ENCODE measurements at places on chromosomes 13 and 19. TPM values are rescaled to one million over a fixed set of nuclear protein-coding genes. Genes with fewer than 3 reads are reported as not detected.

The CNN1 gene
- 0.84 TPM for total RNA-seq

The TBC1D4 gene
- 194 TPM for total RNA-seq

The CFAP97D2 gene
- not detected for total RNA-seq

The MYH14 gene
- total RNA-seq: 89.8 TPM

The UNC13A gene
- 0.18 TPM for total RNA-seq

The TMC4 gene
- 45.9 TPM for total RNA-seq

The ZNF682 gene
- 2.5 TPM for total RNA-seq

GRCh38 chr19:17869114-17869608 is 2.6 kb upstream of the SLC5A5 start:
- H3K27ac ChIP-seq: no peak overlapping the region
- H3K4me3 ChIP-seq: no peak overlapping the region

DNA sequence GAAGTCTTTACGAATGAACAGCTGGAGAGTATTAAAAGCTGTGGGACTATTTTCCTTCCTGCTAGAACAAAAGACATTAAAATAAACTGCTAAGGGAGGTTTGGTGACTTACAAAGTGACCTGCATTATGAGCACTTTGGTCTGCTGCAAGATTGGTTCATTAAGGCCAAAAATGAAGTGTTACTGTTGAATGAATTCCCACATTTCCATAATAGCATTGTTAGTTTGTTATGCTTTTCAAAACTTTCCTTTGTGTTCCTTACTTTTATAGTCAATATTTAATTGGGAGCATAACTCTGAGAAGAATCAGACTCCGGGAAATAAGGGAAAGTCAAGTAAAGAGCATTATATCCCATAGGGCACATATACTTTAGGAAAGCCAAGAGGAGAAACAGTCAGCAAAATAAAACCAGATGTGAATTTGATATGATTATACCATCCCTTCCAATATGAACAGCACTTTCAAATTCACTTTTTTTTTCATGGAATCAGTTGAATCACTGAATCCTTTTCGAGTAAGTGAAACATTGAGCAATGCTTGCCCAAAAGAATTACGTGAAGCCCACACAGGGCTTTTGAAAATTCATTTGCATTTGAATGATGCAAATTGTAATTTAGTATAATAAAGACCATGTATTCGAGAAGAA is 112.6 kb downstream of the KCTD12 start:
- no peaks in the 10 kb centered on the region for H3K4me1 ChIP-seq
- H3K4me3 ChIP-seq: no peak overlapping the region
- DNase-seq: no peak
- no peak overlapping the region for H3K27ac ChIP-seq
- no peaks in the 10 kb centered on the region for H3K27me3 ChIP-seq
- no peaks in the 10 kb centered on the region for H3K36me3 ChIP-seq

DNA sequence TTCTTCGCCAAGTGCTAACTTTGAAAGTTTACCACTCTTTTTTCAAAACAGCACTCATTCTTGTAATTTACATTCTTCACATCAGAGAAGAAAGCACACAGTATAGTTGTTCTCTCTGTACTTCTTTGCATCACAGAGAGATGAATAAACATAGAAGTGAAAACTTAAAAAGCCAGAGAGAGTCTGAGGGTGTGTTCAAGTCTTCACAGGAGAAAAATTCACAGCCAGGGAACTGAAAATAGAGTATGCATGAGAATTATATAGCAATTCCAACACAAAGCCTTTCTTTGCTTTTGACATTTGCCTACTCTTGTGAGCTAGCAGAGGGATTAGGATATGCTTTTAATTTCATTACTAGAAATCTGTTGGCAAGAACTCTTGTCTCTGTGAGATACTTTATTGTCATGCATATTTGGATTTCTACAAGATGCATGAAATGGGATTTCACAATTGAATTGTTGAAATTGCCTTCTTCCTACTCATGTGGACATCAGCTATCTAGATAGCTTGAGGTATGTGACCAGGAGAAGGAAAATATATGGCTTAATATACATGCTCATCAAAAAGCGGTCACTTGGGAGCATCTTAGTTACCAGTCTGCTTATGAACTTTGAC is 166.1 kb downstream of the SLC7A1 start:
- peaks cover 22% of the 10 kb centered on the region for H3K4me1 ChIP-seq
- H3K27me3 ChIP-seq: no peaks in the 10 kb centered on the region
- H3K4me3 ChIP-seq: no peak overlapping the region
- DNase-seq: no peak

DNA sequence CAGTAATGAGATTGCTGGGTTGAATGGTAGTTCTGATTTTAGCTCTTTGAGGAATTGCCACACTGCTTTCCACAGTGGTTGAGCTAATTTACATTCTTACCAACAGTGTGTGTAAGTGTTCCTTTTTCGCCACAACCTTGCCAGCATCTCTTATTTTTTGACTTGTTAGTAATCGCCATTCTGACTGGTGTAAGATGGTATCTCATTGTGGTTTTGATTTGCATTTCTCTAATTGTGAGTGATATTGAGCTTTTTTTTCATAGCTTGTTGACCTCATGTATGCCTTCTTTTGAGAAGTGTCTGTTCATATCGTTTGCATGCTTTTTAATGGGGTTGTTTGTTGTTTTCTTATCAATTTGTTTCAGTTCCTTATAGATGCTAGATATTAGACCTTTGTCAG is 245.0 kb downstream of the MTUS2 start:
- H3K27me3 ChIP-seq: no peaks in the 10 kb centered on the region
- no peaks in the 10 kb centered on the region for H3K4me1 ChIP-seq
- H3K36me3 ChIP-seq: no peaks in the 10 kb centered on the region
- no peak overlapping the region for H3K27ac ChIP-seq

- H3K4me1 ChIP-seq: no peaks in the 10 kb centered on the region
- H3K36me3 ChIP-seq: no peaks in the 10 kb centered on the region
- no peak for DNase-seq
- H3K27me3 ChIP-seq: no peaks in the 10 kb centered on the region
- H3K4me3 ChIP-seq: no peak overlapping the region
- no peak overlapping the region for H3K27ac ChIP-seq
Measured at GRCh38 chr19:3045885-3046697, 16.2 kb downstream of the TLE5 start.

- H3K4me1 ChIP-seq: no peaks in the 10 kb centered on the region
- H3K27me3 ChIP-seq: no peaks in the 10 kb centered on the region
- no peak overlapping the region for H3K27ac ChIP-seq
- H3K4me3 ChIP-seq: no peak overlapping the region
Measured at GRCh38 chr13:35694031-35694430, 217.5 kb upstream of the MAB21L1 start.

GRCh38 chr13:67130444-67130843 is 99.7 kb downstream of the PCDH9 start:
- no peak overlapping the region for H3K27ac ChIP-seq
- no peak overlapping the region for H3K4me3 ChIP-seq
- no peaks in the 10 kb centered on the region for H3K4me1 ChIP-seq
- DNase-seq: no peak
- no peaks in the 10 kb centered on the region for H3K36me3 ChIP-seq

- H3K27me3 ChIP-seq: no peaks in the 10 kb centered on the region
- no peak for DNase-seq
- H3K4me3 ChIP-seq: no peak overlapping the region
- H3K4me1 ChIP-seq: no peaks in the 10 kb centered on the region
- H3K27ac ChIP-seq: no peak overlapping the region
Measured at GRCh38 chr13:49023431-49023830, 47.7 kb downstream of the FNDC3A start.

DNA sequence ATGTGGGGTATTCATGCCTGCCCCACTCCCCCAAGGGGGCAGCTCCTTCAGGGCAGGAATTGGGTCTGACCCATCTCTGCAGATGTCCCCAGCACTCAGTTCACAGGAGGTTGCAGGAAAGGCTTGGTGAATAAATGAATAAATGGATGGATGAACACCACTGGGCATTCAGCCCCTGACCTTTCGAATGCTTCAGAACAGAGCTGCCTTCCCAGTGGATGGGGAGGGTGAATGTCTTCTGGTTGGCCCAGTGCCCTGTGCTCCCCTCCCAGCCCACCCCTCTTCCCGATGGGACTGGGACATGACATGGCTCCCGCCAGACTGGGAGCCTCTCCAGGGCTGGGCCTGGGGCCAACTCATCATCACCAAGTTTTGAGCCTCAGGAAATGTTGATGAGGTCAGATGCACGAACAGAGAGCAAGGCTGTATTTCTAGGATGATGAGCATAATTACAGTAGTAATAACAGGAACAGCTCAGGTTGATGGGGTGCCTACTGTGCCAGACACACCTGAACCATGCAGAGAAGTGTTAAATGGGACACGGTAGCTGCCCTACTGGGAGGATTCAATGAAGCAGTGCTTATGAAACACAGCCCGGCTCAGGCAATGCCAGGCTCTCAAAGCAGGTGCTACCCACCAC is 25.7 kb downstream of the VRK3 start:
- peaks cover 2% of the 10 kb centered on the region for H3K36me3 ChIP-seq
- no peaks in the 10 kb centered on the region for H3K27me3 ChIP-seq
- no peaks in the 10 kb centered on the region for H3K4me1 ChIP-seq
- H3K27ac ChIP-seq: no peak overlapping the region
- no peak for DNase-seq

- H3K27me3 ChIP-seq: no peaks in the 10 kb centered on the region
- no peak for DNase-seq
- H3K36me3 ChIP-seq: no peaks in the 10 kb centered on the region
- no peak overlapping the region for H3K27ac ChIP-seq
- H3K4me1 ChIP-seq: no peaks in the 10 kb centered on the region
Measured at GRCh38 chr19:9645472-9645871, 24.4 kb upstream of the ZNF561 start.

DNA sequence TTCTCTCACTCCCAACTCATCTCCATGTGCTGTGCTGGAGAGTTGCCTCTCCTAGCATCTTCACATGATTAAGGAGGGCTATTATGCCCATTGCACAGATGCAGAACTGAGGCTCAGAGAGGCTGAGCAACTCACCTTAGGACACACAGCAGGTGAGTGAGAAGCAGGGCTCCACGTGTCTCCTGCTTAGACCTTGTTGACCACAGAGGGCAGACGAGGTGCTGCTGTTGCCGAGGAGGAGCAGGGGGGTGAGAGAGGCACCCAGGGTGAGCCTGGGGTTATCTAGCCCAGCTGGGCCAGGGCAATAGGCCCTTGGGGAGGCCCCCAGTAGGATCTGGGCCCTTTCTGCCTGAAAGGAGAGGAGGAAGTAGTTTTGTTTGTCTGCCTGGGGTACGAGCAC is 2.4 kb upstream of the HSH2D start:
- H3K27ac ChIP-seq: no peak overlapping the region
- H3K4me3 ChIP-seq: no peak overlapping the region
- no peaks in the 10 kb centered on the region for H3K27me3 ChIP-seq

- no peak for DNase-seq
- peak overlapping the region; percentile 61 for H3K27ac ChIP-seq
- no peaks in the 10 kb centered on the region for H3K36me3 ChIP-seq
- peak overlapping the region; percentile 75 for H3K4me3 ChIP-seq
- H3K4me1 ChIP-seq: peaks cover 32% of the 10 kb centered on the region
- H3K27me3 ChIP-seq: no peaks in the 10 kb centered on the region
Measured at GRCh38 chr19:11261431-11261970, 823 bp downstream of the DOCK6 start.

GRCh38 chr13:73394066-73394465 is 335.3 kb downstream of the KLF5 start:
- no peak for DNase-seq
- no peaks in the 10 kb centered on the region for H3K27me3 ChIP-seq
- peaks cover 20% of the 10 kb centered on the region for H3K4me1 ChIP-seq

GRCh38 chr19:47247308-47247990 is 8.9 kb upstream of the CCDC9 start:
- peaks cover 3% of the 10 kb centered on the region for H3K4me1 ChIP-seq
- no peak overlapping the region for H3K4me3 ChIP-seq
- H3K36me3 ChIP-seq: no peaks in the 10 kb centered on the region
- H3K27me3 ChIP-seq: no peaks in the 10 kb centered on the region

DNA sequence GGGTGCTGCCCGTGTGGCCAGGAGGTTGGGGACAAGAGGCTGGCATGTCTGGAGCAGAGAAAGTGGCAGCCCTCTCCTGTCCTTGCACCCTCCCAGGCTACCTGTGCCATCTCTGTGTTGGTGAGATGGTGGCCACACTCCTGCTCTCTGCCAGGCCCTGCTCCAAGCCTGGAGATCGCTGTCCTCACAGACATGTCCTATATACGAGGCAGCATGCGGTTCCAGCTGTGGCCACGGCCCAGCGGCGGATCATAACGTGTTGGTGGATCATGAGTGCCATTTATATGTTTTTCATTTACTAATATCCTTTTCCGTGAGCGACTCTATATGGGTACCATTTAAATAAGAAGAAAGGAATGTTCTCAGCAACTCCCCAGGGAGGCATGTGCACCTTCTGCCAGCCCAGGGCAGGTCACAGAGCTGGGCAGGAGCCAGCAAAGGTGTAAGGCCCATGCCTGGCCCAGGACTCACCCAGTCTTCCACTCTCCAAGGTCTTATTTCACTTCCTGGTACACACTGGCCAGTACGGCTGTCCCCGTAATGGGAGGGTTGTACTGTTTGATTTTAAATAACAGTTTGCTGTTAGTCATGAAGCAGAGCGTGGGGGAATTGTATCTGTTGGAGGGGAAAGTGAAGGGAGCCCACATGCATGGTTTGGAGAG is 47.2 kb upstream of the LDLR start:
- DNase-seq: no peak
- H3K27ac ChIP-seq: no peak overlapping the region
- H3K36me3 ChIP-seq: peaks cover 2% of the 10 kb centered on the region
- no peak overlapping the region for H3K4me3 ChIP-seq
- H3K4me1 ChIP-seq: no peaks in the 10 kb centered on the region

DNA sequence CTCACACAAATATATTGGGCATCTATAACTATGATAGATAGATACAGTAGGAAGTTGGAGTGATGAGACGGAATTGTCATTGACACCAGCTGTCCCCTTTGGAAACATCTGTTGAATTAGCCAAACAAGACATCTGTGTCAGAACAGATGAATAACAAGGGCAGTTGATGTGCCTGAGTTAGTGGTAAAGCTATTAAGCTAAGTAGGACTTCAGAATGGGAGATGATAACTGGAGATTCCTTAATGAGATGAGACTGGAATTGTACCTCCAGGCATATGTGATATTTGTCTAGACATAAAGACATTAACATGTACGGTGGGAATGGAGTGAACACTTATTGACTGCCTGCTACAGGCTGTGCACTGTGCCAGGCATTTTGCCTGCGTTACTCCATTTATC is 78.7 kb downstream of the MBNL2 start:
- no peaks in the 10 kb centered on the region for H3K36me3 ChIP-seq
- H3K4me1 ChIP-seq: peaks cover 26% of the 10 kb centered on the region
- no peaks in the 10 kb centered on the region for H3K27me3 ChIP-seq
- no peak overlapping the region for H3K27ac ChIP-seq
- no peak overlapping the region for H3K4me3 ChIP-seq

DNA sequence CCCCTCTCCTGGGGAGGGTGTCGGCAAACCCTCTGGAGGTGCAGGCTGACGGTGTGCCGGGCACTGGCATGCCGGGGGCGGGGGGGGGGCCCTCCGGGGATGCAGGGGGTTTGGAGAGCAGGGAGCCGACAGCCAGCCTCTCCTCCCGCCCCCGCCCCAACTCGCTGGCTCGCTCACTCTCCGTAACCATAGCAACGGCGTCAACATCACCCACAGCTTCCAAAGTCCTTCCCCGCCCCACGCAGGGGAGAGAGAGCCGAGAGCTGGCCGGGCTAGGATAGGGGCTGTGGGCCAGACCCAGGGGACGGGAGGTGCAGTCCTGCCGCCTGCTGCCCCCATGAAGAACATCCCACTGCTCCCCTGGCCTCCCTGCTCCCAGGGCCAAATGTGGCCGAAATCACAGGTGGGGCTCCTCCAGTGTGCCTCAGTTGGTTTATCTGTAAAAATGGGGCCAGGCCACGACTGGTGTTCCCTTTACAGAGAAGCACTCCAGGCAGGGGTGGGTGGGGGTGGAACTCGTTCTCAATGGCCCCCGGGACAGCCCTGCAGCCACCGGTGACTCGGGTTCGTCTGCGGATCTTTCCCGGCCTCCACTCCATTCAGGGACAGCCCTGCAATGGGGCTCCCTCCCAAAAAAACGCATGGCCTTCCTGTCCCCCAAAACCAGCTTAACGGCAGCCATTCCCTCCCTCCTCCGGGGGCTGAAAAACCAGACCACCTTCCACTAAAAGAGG is 3.2 kb downstream of the KLF16 start:
- peak overlapping the region; percentile 76 for H3K27ac ChIP-seq
- peaks cover 43% of the 10 kb centered on the region for H3K4me1 ChIP-seq
